ENCODE measurements at places on chromosomes 2 and 18.

GRCh38 chr2:135783439-135783838 is 41.8 kb downstream of the UBXN4 start:
- no peak overlapping the region for H3K27ac ChIP-seq
- DNase-seq: no peak
- no peaks in the 10 kb centered on the region for H3K4me1 ChIP-seq
- peaks cover 63% of the 10 kb centered on the region for H3K36me3 ChIP-seq
- H3K27me3 ChIP-seq: no peaks in the 10 kb centered on the region
- no peak overlapping the region for H3K4me3 ChIP-seq

DNA sequence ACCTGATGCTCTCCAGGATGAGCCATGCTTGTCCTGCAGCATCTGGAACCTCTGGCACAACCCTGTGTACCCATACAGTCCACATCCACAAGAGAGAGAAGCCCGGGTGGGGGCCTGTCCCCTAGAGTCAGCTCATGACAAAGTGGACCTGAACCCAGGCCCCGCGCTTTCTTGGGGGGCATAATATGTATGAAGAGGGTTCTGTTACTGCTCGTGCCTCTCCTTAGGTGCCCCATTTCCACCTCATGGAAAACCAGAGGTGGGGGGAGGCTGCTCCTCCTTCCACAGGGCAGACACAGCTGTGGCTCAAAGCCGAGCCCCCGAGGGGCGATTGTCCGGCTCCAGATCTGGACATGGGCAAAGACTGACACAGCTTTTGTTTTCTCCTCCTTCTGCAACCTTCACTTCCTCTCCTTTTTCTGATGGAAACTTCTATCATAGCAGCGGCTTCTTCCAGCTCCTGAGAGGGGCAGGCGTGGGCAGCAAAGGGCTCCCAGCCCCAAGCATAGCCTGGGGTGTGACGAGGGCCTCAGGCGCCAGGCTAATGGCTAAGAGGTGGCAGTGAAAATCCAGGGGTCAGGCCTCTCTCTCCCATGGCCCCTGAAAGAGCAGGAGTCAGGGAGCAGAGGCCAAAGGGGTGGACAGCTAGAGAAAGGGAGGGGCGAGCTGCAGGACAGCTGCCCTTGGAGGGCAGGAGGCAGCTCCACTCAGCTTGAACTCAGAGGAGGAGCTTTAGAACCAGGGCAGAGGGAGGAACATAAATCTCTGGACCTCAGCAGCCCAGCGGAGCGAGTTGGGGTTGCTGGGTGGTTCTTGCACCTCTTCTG is 155.5 kb downstream of the ZFP36L2 start:
- H3K4me3 ChIP-seq: no peak overlapping the region
- no peaks in the 10 kb centered on the region for H3K36me3 ChIP-seq
- no peak for DNase-seq
- H3K27me3 ChIP-seq: no peaks in the 10 kb centered on the region

DNA sequence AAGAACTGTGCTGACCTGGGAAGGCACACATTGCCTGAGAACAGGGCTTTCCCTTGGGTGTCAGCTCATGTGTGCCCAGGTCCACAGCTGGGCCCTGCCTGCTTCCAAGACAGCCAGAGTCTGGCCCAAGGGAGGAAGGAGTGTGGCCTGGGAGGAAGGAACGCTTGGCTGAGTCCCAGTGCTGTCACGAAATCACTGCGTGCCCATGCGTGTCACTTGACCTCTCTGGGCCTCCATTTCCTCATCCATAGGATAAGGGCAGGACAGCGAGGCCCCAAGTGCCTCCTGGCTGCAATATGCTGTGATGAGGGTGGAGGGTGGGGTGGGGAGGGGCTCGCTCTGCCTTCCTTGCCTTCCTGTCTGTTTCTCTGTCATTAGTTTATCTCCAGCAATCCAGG is 642 bp upstream of the KCNK3 start:
- peaks cover 4% of the 10 kb centered on the region for H3K4me1 ChIP-seq
- H3K27ac ChIP-seq: no peak overlapping the region
- no peak for DNase-seq

DNA sequence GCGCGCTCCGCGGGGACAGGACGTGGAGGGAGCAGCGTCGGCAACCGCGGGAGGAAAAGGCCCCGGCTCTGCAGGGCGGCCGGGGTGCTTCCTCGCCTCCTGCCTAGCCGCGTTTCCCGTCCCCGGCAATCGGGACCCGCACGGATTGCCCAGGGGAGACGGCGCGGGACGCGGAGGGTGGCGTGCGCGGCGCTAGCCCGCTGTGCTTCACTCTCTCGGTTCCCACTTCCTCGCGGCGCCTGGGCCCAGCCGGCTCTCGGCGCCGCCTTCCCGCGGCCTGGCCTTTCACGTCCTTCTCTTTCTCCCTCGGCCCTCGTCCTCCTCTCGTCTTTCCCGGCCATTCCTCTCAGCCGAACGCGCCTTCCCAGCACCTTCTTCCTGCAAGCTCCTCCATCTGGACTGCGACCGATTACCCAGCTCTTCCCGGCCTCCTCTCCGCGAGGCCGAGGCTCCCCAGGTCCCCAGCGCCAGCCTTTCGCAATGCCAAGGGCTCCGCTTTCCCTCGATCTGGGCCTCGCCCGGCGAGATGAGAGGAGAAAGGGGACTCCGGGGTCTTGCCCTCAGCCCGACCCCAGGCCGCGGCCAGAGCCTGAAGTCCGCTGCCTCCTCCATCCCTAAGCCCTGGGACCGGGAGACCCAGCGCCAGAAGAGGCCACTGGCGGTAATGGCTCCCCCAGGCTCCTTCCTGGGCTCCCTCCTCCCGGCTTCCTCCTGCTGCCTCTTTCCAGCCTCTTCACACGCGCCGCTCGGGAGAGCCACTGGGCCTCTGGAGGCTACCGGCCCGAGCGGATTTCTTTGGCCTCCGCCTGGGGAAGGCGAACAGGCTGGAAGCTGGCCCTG is 34.3 kb upstream of the ATP6V1B1 start:
- no peaks in the 10 kb centered on the region for H3K36me3 ChIP-seq
- no peak overlapping the region for H3K27ac ChIP-seq
- peak overlapping the region; percentile 67 for H3K4me3 ChIP-seq
- peaks cover 95% of the 10 kb centered on the region for H3K27me3 ChIP-seq
- no peak for DNase-seq

- no peak overlapping the region for H3K27ac ChIP-seq
- no peak overlapping the region for H3K4me3 ChIP-seq
These were observed 126.0 kb downstream of the ZFP36L2 start for GRCh38 chr2:43100362-43100882.

- no peak for DNase-seq
- peak overlapping the region; percentile 22 for H3K27ac ChIP-seq
- H3K4me1 ChIP-seq: peaks cover 23% of the 10 kb centered on the region
- no peaks in the 10 kb centered on the region for H3K27me3 ChIP-seq
- no peak overlapping the region for H3K4me3 ChIP-seq
These were observed 98.7 kb downstream of the STPG4 start for GRCh38 chr2:47056374-47056773.

DNA sequence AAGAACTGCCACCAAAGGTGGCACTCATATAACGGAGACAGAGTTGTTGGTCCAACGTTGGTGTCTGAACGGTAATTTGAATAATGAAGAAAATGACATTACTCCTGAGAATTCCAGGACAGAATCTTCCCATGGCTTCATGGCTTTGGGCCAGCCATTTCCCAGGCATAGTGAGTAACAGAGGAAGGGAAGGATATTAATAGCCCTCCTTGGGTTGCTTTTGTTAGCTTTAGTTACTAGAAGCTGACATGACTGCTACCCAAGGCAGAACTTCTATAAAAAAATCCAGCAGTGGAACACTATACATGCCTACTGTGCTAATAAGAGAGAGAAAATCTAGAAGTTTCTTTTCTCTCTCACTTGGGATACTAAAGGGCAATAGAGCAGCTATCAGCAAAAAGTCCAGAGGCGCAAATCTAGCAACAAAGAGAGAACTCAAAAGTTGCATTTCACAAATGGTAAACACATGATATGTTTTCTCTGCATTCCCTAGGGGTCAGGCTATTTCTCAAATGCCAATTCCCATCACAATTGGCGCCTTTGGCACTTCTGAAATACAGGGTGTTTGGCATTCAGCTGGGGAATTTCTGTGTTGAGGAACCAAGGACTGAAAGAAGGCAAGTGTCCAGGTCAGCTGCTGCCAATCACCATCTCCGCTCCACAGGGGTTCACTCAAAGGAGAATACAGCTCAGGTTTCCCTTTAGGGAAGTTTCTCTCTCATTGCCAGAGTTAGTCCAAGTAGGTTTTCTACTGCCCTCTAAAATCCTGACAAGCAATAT is 160.8 kb upstream of the KYNU start:
- H3K27ac ChIP-seq: no peak overlapping the region
- DNase-seq: no peak
- no peaks in the 10 kb centered on the region for H3K36me3 ChIP-seq
- H3K4me3 ChIP-seq: no peak overlapping the region
- H3K27me3 ChIP-seq: no peaks in the 10 kb centered on the region
- no peaks in the 10 kb centered on the region for H3K4me1 ChIP-seq

- H3K4me3 ChIP-seq: no peak overlapping the region
- H3K27me3 ChIP-seq: peaks cover 8% of the 10 kb centered on the region
- H3K36me3 ChIP-seq: no peaks in the 10 kb centered on the region
- no peak overlapping the region for H3K27ac ChIP-seq
These were observed 498.5 kb upstream of the HS6ST1 start for GRCh38 chr2:128817171-128817570.

GRCh38 chr2:119671016-119671415 is 8.0 kb upstream of the TMEM177 start:
- no peak overlapping the region for H3K27ac ChIP-seq
- no peaks in the 10 kb centered on the region for H3K4me1 ChIP-seq
- H3K27me3 ChIP-seq: no peaks in the 10 kb centered on the region
- no peak for DNase-seq

GRCh38 chr2:220628252-220628651 is 943.9 kb downstream of the EPHA4 start:
- no peaks in the 10 kb centered on the region for H3K27me3 ChIP-seq
- H3K27ac ChIP-seq: no peak overlapping the region
- no peak overlapping the region for H3K4me3 ChIP-seq
- DNase-seq: no peak

Measured in activated naive CD8-positive, alpha-beta T cell treated with anti-CD3 and anti-CD28 coated beads, Interleukin-2, amount 50 U/mL, for 24 hours (primary cell).